Osteoblast (primary cell): ENCODE measurements at places on chromosomes 1 and 21. TPM values are rescaled to one million over a fixed set of nuclear protein-coding genes. Genes with fewer than 3 reads are reported as not detected.

GPR52 gene
- 1.4 and 2.4 TPM in 2 replicates for total RNA-seq

NUAK2 gene
- total RNA-seq = 2.7 and 3.6 TPM in 2 replicates

HFM1 gene
- 0.29 and 0.36 TPM in 2 replicates for total RNA-seq

PFKFB2 gene
- total RNA-seq = 14.5 and 17.7 TPM in 2 replicates

LCE2A gene
- not detected in 2 replicates for total RNA-seq

C1orf185 gene
- total RNA-seq = not detected in 2 replicates

TM2D1 gene
- total RNA-seq = 40.2 and 42.1 TPM in 2 replicates

NCF2 gene
- total RNA-seq = 0.88 and 2.2 TPM in 2 replicates

IRF6 gene
- total RNA-seq = under 0.01 and 0.72 TPM in 2 replicates

ZNF436 gene
- total RNA-seq = 32.4 and 32.9 TPM in 2 replicates

TFF3 gene
- total RNA-seq = not detected in 2 replicates

PRXL2B gene
- 8.0 and 9.4 TPM in 2 replicates for total RNA-seq

SH3D21 gene
- total RNA-seq = 1.8 and 2.2 TPM in 2 replicates

PLA2G2F gene
- not detected in 2 replicates for total RNA-seq
